ENCODE measurements at places on chromosomes 7 and 10. TPM values are rescaled to one million over a fixed set of nuclear protein-coding genes. Genes with fewer than 3 reads are reported as not detected.

TMEM139 gene
- 1.2 TPM for total RNA-seq

GRCh38 chr7:50652400-50653125, 87.4 kb upstream of the DDC start:
- H3K36me3 ChIP-seq: no peaks in the 10 kb centered on the region
- no peak for DNase-seq
- H3K4me3 ChIP-seq: no peak overlapping the region
- H3K27me3 ChIP-seq: no peaks in the 10 kb centered on the region

- H3K27me3 ChIP-seq: no peaks in the 10 kb centered on the region
- no peak overlapping the region for H3K27ac ChIP-seq
- H3K4me1 ChIP-seq: no peaks in the 10 kb centered on the region
These were observed 114.9 kb upstream of the PTN start for GRCh38 chr7:137458399-137458798.

GRCh38 chr7:96321031-96321657, 754 bp downstream of the SLC25A13 start:
- no peaks in the 10 kb centered on the region for H3K36me3 ChIP-seq
- H3K27me3 ChIP-seq: no peaks in the 10 kb centered on the region
- peak; percentile 82 for DNase-seq
- H3K4me1 ChIP-seq: peaks cover 3% of the 10 kb centered on the region
- H3K4me3 ChIP-seq: peak overlapping the region; percentile 99

- H3K27me3 ChIP-seq: no peaks in the 10 kb centered on the region
- H3K4me3 ChIP-seq: no peak overlapping the region
- DNase-seq: no peak
- H3K4me1 ChIP-seq: no peaks in the 10 kb centered on the region
- H3K36me3 ChIP-seq: no peaks in the 10 kb centered on the region
These were observed 48.1 kb upstream of the EXOC6 start for GRCh38 chr10:92800134-92800733.

DNA sequence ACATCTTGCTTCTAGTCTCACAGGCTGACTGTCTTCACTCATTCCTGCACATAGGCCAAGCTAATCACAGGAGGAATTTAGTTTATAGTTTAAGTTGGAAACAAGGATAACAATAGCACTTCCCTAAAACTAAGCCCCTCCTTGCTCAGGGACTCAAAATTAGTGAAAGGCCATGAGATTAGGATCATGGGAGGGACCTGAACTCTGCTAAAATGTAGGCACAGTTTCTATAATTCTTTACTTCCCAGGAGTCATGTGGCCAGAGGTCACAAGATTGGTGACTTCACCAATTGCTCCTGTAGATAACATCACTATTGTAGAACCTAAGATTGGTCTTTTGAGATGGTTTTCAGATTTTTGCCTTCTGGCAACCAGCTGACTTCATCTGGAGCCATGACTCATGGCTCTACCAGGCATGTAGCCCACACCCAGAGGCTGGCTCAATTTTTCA, 14.8 kb upstream of the UPP1 start:
- H3K27me3 ChIP-seq: no peaks in the 10 kb centered on the region
- no peak for DNase-seq
- no peaks in the 10 kb centered on the region for H3K36me3 ChIP-seq
- H3K4me1 ChIP-seq: no peaks in the 10 kb centered on the region
- no peak overlapping the region for H3K4me3 ChIP-seq

GRCh38 chr10:129964611-129965424, 744 bp upstream of the EBF3 start:
- H3K4me1 ChIP-seq: peaks cover 9% of the 10 kb centered on the region
- no peaks in the 10 kb centered on the region for H3K36me3 ChIP-seq
- H3K27me3 ChIP-seq: peaks cover 9% of the 10 kb centered on the region
- no peak for DNase-seq

DNA sequence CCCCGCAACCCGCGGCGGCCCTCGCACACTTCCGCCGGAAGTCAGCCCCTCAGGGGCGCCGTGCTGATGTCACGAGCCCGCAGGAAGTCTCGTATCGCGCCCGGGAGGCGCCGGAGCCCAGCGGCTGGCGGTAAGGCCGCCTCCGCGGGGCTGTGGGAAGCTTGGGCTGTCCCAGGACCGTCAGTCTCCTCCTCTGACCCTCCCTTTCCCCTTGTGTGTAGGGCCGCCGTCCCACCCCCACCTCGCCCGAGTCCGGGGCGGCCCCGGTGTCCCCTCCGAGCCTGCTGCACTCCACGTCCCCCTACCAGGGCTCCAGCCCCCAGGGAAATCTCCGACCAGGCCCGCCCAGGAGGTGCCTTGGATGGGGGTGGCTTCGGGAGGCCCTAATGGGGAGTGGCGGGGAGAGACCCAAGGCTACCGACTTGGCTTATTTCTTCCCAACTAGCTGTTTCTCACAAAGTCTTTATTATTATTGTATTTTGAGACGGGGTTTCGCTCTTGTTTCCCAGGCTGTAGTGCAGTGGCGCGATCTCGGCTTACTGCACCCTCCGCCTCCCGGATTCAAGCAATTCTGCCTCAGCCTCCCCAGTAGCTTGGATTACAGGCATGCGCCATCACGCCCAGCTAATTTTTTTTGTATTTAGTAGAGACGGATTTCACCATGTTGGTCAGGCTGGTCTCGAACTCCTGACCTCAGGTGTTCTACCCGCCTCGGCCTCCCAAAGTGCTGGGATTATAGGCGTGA, at the start of gene ZDHHC4:
ZDHHC4 (plus strand) TSS at position 86 of the 745 bp plus-strand sequence. CDS start 3,108 bp downstream, outside the sequence.
- H3K27me3 ChIP-seq: no peaks in the 10 kb centered on the region
- H3K4me3 ChIP-seq: peak within 1 kb of the TSS; percentile 64
- peak; percentile 93 for DNase-seq
- H3K36me3 ChIP-seq: no peaks in the 10 kb centered on the region
- H3K4me1 ChIP-seq: peaks cover 5% of the 10 kb centered on the region

GRCh38 chr10:66680886-66681285, 244.9 kb upstream of the LRRTM3 start:
- no peaks in the 10 kb centered on the region for H3K27me3 ChIP-seq
- H3K27ac ChIP-seq: no peak overlapping the region
- no peak overlapping the region for H3K4me3 ChIP-seq
- H3K4me1 ChIP-seq: no peaks in the 10 kb centered on the region
- H3K36me3 ChIP-seq: no peaks in the 10 kb centered on the region
